ENCODE measurements at places on chromosomes 12 and 14.

DNA sequence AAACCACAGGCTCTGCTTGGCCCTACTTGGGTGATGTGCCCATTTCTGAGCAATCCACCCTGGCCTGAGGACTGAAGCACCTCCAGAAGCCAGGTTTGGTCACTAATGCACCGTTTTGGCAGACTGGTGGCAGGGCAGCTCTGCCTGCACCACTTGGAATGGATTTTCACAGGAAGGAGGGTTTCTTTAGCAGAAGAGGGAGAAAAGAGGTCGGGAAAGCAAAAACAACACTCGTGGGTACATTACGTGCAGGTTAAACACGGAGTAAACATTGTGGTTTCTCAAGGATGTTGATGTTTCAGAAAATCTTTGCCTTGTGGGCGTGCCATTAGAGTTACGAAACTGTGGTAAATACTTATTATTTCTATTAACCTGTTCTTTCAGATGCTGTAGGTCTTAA lies 70.8 kb downstream of the KCNA5 start:
- DNase-seq = no peak

GRCh38 chr14:28742171-28742846 lies 24.3 kb upstream of the FOXG1 start:
- no peak for DNase-seq

GRCh38 chr12:80101126-80101525 lies 1.8 kb downstream of the OTOGL start:
- no peak for DNase-seq

DNA sequence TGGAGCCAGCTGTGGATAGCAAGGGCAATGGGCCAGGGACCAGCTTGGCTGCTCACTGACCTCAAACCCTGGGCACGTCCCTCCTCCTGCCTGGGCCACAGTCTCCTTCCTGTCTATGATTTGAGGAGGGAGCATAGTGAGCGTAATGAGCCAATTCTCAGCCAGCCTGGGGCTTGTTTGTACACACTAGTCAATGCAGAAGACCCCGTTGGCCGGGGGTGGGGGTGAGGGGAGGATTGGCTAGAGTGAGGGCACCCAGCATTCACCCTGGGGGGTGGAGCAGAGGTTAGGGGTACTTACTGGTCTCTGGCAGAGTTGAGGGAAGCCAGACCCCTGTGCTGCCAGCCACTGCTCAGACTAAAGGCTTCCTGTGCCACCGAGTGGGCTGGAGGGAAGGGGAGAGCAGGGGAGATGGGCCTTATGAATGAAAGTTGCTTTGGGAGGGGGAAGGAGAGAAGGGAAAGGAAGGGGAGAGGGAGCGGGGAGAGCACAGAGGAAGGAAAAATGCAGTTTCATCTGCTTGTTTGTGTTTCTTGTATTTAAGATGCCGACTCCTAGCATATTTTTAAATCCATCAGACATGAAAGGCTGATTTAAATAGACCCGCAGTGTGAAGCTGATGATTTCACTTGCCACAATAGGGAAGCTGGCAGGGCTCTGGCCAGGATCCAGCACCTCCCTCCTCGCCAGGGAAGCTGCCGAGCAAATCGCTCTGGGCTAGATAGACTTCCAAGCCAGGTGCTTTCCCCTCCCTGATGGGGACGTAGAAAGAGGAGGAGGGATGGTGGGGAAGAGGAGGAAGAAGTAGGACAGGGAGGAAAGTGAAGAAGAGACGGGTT lies 114.0 kb downstream of the PRMT8 start:
- no peak for DNase-seq

DNA sequence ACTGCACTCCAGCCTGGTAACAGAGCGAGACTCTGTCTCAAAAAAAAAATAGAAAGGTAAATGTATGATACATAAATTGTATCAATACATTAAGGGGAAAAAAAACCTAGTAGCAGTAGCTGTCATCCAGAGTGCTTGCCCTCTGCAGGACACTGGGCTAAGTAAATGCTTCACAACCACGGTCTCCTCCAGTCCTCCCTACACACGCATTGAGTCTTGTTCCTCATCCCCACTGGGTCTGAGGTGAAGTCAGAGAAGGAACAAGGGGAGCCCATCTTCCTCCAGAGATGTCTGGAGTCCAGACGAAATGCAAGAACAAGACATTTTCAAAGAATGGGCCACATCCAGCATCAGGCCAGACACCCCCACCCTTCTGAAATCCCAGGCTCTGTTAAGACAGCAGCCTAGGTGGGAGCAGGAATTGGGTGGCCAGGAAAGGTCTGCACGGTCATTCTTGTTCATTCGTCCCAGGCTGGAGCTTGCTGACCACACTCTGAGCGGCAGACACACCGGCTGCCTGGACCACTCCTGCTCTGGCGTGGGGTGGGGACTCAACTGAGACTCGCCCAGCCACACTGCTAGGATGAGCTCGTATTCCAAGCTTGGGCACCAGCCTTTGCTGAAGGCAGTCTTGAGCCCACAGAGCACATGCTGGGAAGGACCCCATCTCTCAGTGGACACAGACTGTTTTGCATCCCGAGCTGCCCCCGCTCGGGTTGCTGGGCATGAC lies 45.5 kb downstream of the CHGA start:
- DNase-seq = no peak

- no peak for DNase-seq
These were observed 21.6 kb upstream of the CAMKK2 start for GRCh38 chr12:121318121-121318520.

GRCh38 chr14:39419272-39419671 lies 13.0 kb downstream of the FBXO33 start:
- no peak for DNase-seq

- DNase-seq = no peak
These were observed 59.9 kb downstream of the TSPAN19 start for GRCh38 chr12:84976133-84976532.

GRCh38 chr14:104571246-104571645 lies 8.3 kb upstream of the C14orf180 start:
- no peak for DNase-seq

DNA sequence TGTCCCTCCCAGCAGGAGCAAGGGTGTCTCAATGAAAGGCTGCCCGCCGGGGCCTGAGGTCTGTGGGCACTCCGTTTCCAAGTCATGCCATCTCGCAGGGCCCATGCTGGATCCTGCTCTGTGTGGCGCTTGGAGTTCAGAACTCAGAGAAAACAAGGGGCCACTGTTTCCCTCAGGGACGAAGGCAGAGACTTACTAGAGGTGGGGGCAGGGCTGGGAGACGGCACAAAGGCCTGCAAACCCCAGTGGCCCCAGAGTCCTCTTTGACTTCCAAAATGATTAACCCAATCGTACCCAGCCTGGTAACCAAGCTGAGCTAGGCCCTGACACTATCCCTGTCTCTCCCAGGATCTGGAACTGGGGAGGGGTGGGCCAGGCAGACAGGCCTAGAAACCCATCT lies 95.8 kb downstream of the ITPK1 start:
- no peak for DNase-seq

- DNase-seq = no peak
These were observed 5.3 kb downstream of the TRPV4 start for GRCh38 chr12:109827566-109828550.

GRCh38 chr14:49396801-49397200 lies 189.4 kb downstream of the RPS29 start:
- DNase-seq = no peak

- no peak for DNase-seq
These were observed 339.0 kb downstream of the FUT8 start for GRCh38 chr14:65751510-65751909.

DNA sequence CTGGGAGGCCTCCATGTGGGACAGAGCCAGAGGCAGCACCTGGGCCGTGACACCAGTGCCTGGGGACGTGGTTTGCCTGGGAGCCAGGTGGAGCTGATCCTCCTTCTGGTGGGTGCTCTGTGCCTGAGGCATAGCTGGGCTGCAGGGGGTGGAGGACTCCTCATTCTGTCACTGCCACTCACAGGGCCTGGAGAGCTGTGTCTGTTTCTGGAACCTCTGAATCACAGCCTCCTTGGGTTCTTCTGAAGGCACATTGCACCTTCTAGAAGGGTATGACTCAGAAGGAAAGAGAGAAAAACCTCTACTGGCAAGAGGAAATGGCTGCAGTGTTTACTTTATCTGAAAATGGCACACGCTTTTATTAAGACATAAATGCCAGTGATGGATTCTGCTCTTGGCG lies 659.8 kb downstream of the VRK1 start:
- DNase-seq = peak; percentile 85

DNA sequence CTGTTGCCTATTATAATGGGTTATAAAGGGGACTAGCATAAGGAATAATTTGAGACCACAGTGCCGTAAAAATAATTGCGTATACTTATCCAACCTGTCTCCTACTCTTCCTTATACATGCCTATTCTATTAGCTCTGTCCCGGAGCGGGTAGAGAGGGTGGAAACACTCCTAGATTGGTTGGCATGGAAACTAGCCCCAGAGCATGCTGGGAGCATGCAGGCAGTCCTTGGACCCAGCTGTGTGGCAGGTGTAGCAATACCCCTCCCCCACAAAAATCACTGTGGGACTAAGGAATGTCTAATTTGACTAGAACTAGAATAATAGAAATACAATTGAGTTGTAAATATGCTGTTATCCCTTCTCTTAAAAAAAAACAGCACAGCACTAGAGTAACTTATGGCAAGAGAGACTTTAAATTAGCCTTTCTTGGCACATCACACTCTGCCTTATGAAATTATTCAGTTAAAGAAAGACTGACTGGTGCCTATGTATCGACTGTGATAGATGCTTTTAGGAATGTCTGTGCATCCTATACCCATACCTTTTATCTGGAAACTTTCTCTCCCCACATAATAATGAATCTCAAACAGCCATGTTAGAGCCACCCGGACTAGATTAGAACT lies 244.0 kb upstream of the DAAM1 start:
- no peak for DNase-seq

GRCh38 chr12:116404247-116404646 lies 126.8 kb upstream of the MED13L start:
- no peak for DNase-seq

DNA sequence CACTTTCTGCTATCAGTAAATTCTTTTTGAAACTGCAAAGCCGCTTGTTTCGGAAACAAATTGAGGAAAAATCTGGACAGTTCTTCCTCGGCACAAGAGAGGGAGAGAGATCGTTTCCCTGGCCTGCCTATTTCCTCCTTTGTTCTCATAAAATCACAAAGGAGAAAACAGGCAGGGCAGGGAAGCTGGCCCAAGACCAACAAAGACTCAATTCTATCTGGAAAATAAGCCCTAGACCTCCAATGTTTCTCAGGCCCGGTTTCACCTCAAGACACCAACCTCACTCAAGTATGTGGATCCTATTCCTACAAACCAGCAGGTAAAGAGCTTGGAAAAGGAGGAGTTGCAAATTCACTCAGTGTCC lies 19.5 kb downstream of the DICER1 start:
- no peak for DNase-seq

GRCh38 chr14:35979531-35979930 lies 153.4 kb downstream of the BRMS1L start:
- DNase-seq = no peak

DNA sequence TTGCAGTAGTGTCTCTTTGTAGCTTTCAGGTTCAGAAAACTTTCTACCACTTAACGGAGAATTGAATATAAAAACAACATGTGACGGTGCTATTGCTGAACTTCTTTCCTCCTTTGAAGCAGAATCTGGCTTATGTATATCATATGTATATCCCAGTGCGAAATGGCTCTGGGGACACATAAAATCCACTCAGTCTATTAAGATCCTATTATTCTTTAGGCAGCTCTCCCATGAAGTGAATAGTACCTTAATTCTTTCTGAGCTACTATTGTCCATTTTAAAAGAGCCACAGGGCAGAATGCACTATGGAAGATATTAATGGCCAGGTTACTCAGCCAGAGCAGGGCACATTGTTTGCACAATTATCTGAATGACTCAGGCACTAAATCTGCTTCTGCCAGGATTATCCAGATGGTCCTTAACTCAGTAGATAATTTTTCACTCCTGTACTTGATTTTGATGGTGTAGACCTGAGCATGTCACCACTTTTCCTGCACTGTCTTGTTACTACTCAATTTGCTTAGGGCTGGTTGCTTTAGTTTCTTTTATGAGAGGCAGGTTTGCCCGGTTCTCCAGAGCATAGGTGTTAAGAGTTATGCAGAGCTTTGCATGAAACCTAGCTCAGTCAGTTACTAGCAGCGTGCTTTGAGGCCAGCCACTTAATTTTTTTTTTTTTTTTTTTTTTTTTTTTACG lies 5.5 kb downstream of the CNTN1 start:
- DNase-seq = no peak

- DNase-seq = no peak
These were observed 147.7 kb downstream of the KIF26A start for GRCh38 chr14:104286086-104286485.

DNA sequence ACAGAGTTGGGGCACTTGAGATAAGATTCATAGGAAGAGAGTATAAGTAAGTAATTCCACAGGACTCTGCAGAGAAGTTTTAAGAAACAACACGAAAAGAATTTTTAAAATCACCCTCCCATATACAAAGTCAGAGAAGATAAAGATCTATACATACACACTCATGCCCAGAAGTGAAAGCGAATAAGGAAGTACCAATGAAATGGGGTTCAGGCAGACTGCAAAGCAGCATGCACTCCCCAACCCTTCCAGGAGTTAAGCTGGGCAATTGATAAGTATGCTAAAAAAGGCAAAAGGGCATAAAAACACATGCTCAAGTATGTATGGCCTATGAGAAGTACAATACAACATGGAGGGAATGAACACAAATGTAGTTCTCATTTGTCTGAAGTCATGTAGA lies 246.2 kb upstream of the GRIP1 start:
- DNase-seq = no peak

GRCh38 chr14:68568907-68569897 lies 223.7 kb downstream of the ZFP36L1 start:
- DNase-seq = no peak

GRCh38 chr14:96418075-96418474 lies 26.1 kb downstream of the AK7 start:
- no peak for DNase-seq

DNA sequence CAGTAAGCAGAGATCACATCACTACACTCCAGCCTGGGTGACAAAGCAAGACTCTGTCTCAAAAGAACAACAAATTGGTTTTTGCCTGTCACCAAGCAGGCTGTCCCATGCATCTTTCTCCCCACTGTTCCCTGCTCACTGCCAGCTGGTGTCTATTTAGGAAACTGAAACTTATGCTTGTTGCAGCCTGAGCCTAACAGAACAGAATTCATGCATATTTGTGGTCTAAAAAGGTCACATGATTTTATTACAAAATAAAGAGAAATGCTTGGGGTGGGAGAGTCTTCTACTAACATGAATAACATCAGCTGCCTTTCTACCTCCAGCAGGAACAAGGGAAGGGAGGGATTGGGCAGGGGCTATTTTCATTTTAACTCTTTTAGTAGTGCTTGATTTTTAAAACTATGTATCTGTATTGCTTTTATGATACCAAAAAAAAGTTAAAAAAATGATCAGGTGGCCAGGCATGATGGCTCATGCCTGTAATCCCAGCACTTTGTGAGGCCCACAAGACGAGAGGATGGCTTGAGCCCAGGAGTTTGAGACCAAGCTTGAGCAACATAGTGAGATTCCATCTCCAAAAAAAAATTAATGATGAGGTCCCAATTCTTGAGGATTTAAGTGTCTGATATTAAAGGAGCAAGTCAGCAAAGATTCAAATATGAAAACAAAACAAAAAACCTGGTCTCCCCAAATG lies 923 bp downstream of the STAT2 start:
- no peak for DNase-seq

- DNase-seq = no peak
These were observed 286.6 kb downstream of the AACS start for GRCh38 chr12:125351788-125352187.
